ENCODE measurements at places on chromosomes 1 and 21.

GRCh38 chr1:11514366-11514765 is 35.4 kb downstream of the DISP3 start:
- peak; percentile 30 for DNase-seq

DNA sequence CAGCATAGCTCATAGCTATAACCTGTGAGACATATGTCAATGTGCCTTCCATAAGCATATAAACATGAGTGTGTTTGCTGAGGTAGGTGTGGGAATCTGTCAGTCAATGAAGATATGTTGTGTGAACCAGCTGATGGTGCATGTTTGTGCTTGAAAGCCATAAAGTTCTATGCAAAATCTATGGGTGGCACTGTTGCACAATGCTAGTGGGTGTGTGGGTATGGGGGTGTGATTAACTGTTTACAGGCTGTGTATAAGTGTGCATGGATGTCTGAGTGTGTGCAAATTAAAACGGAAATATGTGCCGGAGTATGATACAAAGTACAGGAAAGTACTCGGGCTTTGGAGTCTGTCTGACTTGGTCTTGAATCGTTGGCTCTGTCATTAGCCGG is 1.0 kb upstream of the ATP2B4 start:
- DNase-seq, result no peak

GRCh38 chr1:60088620-60089155 is 15.1 kb upstream of the C1orf87 start:
- DNase-seq, result no peak

DNA sequence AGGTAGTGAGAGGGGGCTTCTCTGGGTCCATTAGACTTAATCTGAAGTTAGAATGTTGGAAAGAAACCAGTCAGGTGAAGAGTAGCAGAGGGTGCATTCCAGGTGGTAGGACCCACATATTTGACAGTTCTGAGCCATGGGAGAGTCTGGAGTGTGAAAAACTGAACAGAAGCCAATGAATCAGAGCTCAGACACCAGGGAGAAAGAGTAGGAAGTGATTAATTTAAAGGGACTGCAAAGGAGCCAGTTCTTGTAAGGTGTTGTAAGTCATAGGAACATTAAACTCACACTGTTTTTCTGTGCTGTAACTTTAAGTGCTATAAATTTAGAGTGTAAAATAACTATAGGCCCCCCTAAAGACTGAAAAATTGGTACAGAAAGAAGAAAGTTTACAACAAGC is 5.9 kb upstream of the DHX9 start:
- DNase-seq, result no peak

DNA sequence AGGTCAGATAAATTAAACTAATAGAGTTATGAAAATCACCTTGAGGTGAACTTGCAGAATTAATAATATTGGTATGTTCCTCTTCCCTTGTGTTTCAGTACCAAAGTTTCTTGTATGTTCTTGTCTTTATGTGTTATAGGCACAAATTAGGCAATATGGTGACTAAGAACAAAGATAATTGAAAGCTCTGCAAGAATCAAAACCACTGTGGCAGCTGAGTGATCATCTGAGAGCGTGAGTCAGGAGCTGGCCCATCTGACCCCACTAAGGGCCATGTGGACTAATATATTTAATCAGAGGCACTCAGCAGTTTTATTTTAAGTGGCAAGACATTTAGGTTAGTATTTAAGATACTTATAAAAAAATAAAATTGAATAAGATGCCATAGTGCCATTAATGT is 12.8 kb upstream of the CASQ2 start:
- no peak for DNase-seq

GRCh38 chr1:30638811-30639210 is 84.6 kb downstream of the MATN1 start:
- DNase-seq, result no peak

- no peak for DNase-seq
Observed at GRCh38 chr1:34167389-34167788, 2.4 kb upstream of the CSMD2 start.

GRCh38 chr1:201059401-201059800 is 35.9 kb upstream of the KIF21B start:
- DNase-seq, result no peak

GRCh38 chr21:36388835-36389234 is 3.6 kb downstream of the CHAF1B start:
- no peak for DNase-seq

DNA sequence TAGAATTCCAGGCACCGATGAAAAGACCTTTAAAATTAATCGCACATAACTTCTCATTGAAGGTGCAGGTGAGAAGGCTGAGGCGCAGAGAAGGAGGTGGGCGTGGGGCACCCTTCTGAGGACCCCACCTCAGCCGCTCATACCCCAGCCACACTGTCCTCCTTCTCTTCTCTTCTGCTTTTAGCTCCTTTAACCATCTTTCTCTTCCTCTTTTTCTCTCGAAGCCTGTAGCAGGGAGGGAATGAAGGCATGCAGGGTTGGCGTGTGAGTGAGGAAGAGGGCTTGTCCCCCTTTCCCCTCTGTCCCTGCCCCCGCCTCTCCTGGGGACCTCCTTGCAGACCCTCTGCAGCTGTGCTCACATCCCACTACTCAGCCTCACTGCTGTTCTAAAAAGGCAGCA is 57.8 kb upstream of the CACNA1E start:
- no peak for DNase-seq

- no peak for DNase-seq
Observed at GRCh38 chr21:43269440-43269839, 100.6 kb downstream of the CRYAA start.
